Stimulated activated CD4-positive, alpha-beta T cell treated with anti-CD3 and anti-CD28 coated beads, TNF-alpha, amount 100 ng/mL, for 1 hour (primary cell): ENCODE measurements at places on chromosomes 3 and 15.

DNA sequence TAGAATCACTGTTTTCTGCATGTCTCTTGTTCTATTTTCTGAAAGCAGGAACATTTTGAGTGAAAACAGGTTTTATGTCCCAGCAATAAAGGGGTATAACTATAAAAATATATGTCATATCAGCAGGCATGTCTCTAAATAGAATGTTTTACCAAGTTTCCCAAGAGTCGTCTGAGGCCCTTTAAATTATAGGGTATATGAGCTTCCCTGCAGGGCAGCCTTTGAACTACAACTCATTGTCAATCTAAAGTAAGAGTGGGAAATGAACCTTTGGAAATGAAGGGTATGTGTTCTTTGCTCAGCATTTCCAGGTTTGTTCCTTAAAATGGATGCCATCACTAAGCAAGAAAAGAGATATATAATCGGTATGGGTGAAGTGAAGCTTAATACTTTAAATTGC, 138.6 kb downstream of the LSAMP start:
- no peak for DNase-seq

- no peak for DNase-seq
These were observed 61.5 kb upstream of the SAMMSON start for GRCh38 chr3:69938061-69938460.

DNA sequence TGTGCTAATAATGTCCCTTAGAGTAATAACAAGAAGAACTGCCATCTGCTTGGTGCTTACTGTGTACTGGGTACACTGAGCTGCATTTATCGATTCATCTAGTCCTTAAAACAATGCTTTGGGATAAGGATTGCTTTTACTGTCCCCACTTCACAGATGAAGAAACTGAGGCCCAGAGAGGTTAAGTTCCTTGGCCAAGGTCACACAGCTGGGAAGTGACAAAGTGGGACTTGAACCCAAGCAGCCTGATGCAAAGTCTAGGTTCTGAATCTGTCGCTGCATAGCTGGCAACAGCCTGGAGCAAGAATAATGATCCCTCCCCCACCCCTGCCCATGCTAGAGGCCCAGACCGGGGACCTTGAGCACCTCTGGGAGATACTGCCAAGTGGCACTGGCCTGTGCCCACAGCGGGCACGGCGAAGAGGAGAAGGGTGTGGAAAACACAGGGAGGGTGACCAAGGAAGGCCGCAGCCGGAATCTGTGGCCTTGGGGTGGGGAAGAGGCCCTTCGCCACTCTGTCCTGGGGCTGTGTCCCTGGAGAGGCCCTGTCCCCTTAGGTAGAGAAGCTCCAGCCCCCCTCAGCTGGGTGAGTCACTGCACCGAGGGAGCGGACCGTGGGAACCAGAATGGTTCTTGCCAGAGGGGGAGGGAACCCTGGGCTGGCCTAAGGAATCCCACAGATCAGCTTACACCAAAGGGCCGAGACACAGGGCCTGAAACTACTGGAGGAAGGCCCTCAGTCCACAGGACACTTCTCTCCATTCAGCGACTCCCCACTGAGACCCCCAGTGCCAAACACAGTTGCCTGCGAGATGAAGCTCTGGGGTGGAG, 3.5 kb downstream of the PLXND1 start:
- no peak for DNase-seq

GRCh38 chr3:78804251-78805037, 963.4 kb downstream of the ROBO1 start:
- DNase-seq = no peak

DNA sequence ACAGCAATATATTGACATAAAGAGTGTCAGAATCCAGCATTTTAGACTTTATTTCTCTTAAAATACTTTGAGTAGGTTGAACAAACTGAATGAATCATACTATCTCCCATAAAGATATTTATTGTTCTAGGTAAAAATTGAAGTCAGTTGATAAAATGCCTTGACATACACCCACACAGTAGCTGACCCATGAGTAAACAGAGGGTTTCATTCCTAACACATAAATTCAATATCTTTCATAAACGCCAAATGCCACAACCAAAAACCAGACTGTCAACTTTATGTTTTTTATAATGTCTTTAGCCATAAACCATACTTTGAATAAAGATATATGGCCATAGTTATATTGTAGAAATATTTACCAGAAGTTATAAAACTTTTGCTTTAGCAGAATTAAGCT, 742.4 kb downstream of the NAALADL2 start:
- DNase-seq = no peak

DNA sequence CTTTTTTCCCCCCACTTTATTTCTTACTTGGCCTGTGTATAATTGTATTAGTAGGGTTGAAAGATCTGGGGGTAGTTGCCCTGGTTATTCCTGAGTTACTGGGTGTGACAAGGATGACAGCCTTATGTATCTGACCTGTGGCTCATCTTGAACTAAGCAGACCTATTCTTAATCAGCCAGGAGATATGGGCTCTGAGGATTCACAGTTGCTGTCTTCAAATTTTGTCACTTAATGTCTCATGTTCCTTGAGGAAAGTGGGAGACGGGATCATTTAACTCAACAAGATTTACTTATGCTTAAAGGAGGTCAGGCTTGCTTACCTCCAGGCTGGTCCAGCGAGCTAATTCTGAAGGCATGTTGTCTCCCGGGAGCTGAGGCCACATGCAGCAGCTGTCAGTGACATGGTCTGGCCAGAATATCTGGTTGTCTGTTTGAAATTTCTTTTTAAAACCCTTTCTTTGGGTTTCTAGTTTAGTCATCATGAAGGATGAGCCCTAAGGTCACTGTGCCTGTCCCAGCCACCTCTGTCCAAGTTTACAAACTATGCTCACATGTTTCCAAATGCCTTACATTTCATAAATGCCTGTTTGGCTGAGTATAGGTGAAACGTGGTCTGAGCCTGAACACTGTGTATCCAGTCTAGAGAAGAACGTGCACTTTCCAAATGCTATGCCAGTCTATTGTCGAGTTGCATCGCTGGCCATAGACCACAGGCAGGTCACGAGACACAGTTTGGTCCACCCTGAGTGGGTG, 26.8 kb downstream of the LRTM1 start:
- no peak for DNase-seq

GRCh38 chr15:87660251-87661129, 596.0 kb downstream of the NTRK3 start:
- no peak for DNase-seq

DNA sequence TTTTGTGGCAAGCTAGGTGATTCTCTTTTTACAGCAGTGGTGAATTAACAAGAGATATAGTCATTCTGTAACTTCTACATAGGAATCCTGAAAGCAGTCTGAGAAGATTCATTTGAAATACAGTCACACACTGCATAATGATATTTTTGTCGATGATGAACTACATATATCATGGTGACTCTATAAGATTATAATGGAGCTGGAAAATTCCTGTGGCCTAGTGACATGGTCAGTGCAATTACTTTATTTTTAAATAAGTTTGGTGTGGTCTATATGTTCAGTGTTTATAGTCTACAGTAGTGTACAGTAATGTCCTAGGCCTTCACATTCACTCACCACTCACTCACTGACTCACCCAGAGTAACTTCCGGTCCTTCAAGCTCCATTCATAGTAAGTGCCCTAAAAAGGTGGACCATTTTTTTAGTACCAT, 511.4 kb upstream of the MCTP2 start:
- DNase-seq = no peak

DNA sequence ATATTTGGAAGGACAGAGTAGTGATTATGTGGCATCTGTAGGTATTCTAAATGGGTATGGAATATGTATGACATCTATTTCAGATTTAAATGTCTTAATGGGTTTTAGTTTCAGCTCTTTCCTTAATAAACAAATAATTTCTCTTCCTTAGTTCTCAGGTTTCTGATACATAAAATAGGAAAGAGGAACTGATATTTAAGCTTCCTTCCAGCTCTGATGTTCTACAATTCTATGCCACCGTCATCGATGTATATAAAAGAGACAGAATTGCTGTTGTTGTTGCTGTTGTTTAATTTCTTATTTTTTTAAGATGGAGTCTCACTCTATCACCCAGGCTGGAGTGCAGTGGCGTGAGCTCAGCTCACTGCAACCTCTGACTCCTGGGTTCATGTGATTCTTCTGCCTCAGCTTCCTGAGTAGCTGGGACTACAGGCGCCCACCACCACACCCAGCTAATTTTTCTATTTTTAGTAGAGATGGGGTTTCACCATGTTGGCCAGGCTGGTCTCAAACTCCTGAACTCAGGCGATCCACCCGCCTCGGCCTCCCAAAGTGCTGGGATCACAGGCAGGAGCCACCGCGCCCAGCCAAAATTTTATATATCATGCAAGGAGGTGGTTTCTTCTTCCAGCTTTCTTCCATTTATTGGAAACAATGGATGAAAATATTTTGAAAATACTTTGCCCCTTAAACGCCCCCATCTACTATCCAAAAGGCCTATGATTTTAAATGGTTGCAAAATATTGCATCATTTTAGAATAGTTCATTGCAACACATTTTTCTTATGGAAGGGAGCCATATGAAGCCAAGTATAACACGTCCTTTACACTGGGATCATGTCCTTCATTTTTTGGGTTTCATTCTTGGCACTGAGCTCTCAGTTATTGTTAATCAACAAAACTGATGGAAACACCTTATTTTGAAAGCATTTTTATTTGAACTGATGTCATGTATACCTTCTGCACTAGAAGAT, 13.9 kb upstream of the C15orf61 start:
- DNase-seq = no peak

GRCh38 chr15:65033659-65034269, 4.3 kb upstream of the MTFMT start:
- DNase-seq = no peak

- no peak for DNase-seq
These were observed 53.7 kb downstream of the ST6GAL1 start for GRCh38 chr3:186984064-186984463.

DNA sequence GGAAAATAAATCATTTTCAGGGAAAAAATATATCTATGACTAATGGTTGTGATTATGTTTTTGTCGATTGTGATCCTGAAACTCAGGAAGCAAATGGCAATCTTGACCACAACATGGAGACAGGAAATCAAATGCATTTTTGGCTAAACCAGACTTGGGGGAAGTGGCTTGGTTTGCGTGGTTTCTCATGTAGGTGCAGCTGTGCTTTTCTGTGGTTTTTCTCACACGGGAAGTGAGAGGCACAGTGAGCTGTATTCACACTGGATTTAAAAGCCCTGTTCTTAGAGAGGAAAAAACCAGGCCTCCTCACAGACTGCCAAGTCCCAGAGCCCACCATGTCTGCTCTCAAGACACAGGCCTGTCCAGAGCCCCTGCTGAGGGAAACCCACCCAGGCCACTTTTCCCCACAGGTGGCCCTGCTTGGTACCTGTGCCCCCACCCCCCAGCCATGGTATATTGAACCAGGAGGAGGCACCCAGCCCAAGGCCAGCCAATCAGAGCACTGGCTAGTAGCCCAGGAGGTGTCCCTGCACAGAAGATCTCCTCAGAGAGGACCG, 46.1 kb downstream of the BTD start:
- DNase-seq = no peak

DNA sequence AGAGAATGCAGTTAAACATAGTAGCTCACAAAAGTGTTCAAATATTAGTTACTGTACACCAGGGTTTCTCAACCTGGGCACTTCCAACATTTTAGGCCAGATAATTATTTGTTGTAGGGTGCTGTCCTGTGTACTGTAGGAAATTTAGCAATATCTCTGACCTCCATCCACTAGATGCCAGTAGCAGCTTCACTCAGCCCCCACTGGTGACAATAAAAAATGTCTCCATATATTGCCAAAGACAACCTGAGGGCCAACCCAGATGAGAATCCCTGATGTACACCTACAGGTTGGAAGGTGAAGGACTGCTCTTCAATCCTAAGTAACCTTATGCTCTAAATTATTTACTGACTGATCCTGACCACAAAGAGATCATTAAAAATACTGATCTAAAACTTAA, 32.5 kb downstream of the DCUN1D1 start:
- no peak for DNase-seq

- DNase-seq = no peak
These were observed 16.4 kb downstream of the ZNF654 start for GRCh38 chr3:88075497-88075896.

DNA sequence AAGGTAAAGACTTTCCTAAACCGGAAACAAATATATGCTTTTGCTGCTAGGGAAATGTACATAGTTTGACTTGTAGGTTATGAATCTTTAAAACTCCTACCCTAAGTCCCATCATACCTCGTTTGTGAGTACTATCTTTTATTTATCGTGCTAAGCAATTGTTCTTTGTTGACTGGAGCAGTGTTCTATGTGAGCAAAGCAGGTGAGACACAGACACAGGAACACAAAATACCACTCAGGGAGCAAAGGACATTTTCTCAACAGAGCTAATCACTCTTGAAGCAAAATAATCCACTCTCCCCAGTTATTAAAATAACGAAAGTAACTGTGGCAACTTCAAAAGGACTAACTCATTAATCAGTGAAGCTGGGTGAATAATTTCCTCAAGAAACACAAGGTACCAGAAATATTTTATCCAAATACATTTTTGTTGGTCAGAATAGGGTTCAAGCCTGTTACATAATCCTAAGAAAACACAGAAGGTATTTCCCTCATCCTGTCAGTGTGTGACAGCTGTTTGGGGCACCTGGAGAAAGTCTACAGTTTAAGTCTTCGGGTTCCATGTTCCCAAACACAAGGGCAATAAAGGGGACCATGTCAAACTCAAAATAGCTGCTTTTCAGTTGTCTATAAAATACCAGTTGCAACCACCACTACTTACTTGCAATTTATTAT, 407.7 kb downstream of the FOXP1 start:
- no peak for DNase-seq

GRCh38 chr3:181716966-181717365, 5.2 kb downstream of the SOX2 start:
- no peak for DNase-seq

DNA sequence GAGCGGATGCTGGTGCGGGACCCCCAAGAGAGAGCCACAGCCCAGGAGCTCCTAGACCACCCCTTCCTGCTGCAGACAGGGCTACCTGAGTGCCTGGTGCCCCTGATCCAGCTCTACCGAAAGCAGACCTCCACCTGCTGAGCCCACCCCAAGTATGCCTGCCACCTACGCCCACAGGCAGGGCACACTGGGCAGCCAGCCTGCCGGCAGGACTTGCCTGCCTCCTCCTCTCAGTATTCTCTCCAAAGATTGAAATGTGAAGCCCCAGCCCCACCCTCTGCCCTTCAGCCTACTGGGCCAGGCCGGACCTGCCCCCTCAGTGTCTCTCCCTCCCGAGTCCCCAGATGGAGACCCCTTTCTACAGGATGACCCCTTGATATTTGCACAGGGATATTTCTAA, 6.9 kb downstream of the ANKRD63 start:
- DNase-seq = no peak

DNA sequence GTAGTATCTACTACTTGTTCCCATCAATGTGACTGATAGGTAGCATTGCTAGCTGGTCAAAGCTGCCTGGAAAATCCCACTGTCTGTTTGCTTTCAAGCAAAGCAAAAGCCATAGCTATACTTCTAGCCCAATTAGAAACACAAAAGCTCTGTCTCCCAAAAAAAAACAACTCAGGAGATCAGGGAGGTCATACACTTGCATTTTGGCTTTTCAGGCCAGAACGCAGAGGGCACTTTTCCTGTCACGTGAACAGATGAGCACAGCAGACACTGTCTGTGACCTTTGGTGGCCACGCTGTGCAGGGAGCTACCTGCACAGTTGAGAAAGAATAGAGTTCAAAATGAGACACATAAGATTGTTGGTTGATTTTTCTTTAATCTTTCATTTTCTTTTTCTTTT, 441.7 kb upstream of the PDZRN3 start:
- DNase-seq = no peak
